ENCODE measurements at places on chromosomes 3 and 15. TPM values are rescaled to one million over a fixed set of nuclear protein-coding genes. Genes with fewer than 3 reads are reported as not detected.

- no peak for DNase-seq
These were observed 20.0 kb downstream of the IDH2 start for GRCh38 chr15:90082140-90082715.

ROBO2 gene
- not detected for total RNA-seq

DNA sequence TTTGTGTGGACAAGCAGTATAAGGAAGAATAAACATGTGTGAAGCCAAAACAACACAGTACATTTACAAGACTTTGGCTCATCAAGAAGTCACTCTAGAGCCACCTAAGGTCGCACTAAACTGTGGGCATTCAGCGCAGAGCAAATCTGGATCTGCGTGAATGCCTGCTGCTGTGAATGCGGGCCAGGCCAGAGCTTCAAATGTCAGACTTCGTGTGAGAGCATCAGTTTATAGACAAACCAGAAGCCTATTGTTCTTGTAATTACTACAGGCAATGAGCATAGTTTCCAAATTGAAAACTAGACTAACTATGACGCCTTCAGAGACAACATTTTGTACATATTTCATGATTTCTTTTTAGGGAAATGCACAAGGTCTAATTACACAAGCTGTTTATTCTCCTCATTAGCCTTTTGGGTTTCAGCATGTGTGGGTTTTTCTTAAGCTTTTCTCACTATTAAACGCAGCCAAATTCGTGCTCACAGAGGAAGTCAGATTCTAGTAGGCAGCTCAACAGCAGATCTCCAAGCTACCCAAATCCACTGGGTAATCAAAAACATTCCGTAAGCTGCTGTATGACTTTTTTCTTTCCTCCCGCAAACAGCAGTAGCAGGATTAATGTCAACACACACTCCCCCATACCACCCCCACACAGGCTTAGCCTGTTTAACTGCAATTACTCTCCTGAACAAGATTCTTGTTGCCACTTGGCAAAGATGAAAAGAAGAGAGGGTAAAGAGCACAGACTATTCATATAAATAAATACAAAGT lies 84.5 kb upstream of the SETMAR start:
- no peak for DNase-seq

ASB7 gene
- total RNA-seq: 19.5 TPM

- no peak for DNase-seq
These were observed 38.9 kb downstream of the RYK start for GRCh38 chr3:134211797-134212196.

KBTBD13 gene
- total RNA-seq: not detected
